NCI-H2171 treated with DMSO at 0.1 percent for 48 hours (cell line): ENCODE measurements at places on chromosomes 2 and 18.

- DNase-seq, result no peak
Observed at GRCh38 chr2:175175896-175176295, 5.6 kb downstream of the ATP5MC3 start.

- DNase-seq, result peak; percentile 59
Observed at GRCh38 chr18:25896178-25896780, 194.1 kb downstream of the SS18 start.

DNA sequence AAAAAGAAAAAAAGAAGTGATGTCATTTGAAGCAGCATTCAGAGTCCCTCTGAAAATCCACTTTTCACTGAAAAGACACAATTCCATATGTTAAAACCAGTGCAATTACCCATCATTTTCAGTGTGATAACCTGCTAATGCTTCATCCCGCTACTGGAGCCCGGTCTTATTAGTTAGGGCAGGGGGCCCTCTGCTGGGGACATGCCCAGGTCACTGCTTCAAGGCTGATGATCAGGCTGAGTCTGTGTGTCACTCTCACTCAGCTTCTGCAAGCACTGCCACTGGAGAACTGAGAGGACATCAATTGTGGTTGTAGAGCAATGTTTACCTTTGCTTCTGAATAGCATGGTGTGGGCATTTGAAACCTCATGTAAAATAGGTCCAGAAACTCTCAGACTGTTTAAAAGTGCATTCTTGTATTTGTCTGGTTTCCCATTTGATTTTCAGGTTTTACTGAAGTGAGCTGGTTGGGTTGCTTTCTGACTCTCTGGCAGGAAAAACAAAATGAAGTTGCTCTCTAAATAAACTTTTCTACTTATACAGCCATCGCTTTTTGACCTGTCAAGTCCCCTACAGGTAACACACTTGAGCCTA, 49.2 kb upstream of the NXPH2 start:
- DNase-seq, result peak; percentile 66

DNA sequence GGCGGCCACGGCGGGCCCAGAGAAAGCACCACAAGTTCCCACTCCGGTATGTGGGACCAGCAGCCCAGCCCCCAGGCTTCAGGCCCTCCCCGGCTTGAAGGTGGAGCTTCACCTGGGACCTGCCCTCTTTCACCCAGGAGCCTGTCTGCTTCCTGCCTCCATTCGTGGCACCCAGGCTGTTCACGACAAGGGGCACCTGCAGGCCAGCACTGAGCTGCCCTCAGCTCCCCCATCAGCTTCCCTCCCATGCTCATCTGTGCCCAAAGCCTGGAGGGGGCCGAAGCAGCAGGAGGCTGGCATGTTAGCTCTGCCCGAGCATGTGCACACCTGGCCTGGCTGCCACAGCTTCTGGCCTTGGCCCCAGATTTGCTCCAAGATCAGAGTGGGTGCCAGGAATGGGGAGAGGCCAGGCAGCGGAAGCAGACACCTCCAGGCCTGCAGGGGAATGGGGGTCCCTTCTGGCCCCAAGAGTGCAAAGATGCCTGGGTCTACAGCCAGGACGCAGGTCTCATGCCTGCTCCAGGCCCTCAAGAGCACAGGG, 312.4 kb upstream of the SYT4 start:
- DNase-seq, result no peak

GRCh38 chr2:69097891-69098655, 85.1 kb downstream of the ANTXR1 start:
- DNase-seq, result no peak

DNA sequence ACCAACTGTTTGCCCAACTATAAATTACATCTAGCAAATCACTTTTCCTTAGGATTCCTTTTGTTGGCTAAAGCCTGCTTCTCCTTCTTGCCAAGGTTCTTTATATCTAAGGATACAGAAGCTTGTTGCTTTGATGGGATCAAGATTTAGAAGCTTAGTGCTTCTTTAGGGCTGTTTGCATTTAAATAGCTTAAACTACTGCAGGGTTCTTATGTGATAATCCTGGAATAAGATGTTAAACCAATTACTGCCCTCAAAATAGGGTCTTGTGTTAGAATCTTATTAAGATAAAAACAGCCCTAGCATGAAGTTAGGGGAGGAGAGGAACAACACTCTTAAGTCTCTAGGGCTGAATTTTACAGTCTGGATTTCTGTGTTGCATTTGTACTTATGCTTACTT, 64.2 kb downstream of the KIF5C start:
- DNase-seq, result no peak

GRCh38 chr2:238881353-238882081, 33.6 kb downstream of the TWIST2 start:
- DNase-seq, result no peak

DNA sequence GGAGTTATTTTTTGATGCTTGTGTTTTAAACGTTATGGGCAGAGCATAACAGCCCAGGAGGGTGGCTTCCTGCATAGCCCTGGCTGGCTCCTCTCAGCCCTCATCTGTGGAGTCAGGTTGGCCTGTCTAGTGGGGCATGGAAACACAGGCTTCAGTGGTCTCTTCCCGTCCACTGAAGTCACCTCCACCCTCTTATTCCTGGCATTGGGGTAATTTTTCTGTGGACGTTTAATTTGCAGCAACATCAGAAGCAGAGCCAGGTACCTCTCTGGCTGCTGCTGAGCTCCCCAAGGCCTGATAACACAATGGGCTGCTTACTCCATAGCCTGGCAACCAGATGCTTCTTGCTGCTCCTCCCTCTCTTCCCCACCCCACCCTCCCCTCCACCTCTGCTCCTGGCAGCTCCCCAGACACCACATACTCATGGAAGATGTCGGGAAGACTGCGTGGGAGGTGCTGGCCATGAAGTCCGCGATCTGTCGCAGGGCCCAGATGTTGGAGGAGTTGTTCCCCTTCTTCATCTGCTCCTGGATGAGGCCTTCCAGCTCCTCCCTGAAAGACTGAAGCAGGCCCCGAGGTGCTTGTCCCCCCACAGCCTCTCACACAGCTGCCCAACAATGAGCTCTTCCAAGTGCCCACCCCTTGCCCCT, 64.0 kb downstream of the ADD2 start:
- peak; percentile 27 for DNase-seq

- no peak for DNase-seq
Observed at GRCh38 chr2:170744248-170745002, 25.8 kb upstream of the ERICH2 start.

GRCh38 chr2:224331698-224332097, 70.2 kb downstream of the FAM124B start:
- no peak for DNase-seq

- DNase-seq, result no peak
Observed at GRCh38 chr2:82790206-82791021, 1668.7 kb downstream of the SUCLG1 start.

DNA sequence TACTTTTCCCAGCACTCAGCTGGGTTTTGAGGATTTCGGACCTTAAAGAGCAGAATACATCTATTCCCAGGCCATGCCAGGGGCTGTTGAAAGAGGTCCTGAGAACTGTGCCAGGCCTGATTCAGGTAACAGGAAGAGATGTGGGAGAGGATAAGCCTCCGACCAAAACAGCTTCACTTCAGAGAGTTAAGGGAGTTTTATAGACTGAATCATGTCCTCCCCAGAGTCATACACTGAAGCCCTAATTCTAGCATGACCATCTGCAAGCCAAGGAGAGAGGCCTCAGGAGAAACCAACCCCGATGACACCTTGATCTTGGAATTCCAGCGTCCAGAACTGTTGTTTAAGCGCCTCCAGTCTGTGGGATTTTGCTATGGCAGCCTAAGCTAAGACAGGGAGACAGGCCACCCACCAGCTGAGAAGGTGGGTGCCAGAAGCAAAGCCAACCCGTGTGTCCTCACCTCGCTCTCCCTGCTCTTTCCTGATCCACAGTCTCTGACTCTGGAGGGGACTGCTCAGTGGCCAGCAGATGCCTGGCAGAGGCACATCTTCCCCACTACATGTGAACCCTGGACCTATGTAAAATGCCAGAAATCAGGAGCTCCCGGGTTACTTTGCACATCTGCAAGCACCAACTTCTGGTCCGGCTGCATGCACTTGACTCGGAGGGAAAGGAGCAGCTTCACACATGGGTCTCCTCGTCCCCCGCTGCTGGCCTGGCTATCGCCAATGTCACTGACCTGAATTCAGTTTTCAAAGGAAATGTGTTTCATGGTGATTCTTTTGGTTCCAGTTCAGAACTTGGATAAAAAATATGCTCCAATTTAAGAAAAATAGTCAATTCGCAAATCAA, 116.8 kb upstream of the EPC2 start:
- no peak for DNase-seq

- DNase-seq, result no peak
Observed at GRCh38 chr2:88188748-88189147, 18.6 kb downstream of the THNSL2 start.

GRCh38 chr2:187547353-187547979, 6.8 kb downstream of the TFPI start:
- DNase-seq, result no peak

DNA sequence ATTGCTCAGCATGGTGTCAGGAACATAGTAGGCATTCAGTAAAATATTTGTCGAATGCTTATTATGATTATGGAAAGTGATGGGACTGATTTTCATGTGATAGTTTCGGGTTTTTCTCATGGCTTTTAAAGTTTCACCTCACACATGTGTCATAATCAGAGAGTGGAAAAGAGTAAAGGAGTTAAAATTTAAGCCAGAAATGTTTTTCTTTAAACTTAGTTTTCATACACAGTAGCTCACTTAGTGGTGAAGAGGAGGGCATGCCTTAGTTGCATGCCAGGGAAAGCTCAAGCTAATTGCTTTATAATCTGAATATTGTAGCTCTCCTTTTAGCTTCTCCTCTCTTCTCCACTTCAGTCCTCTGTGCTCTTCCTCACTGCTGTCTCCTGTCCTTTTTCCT, 38.0 kb downstream of the EHBP1 start:
- DNase-seq, result no peak

DNA sequence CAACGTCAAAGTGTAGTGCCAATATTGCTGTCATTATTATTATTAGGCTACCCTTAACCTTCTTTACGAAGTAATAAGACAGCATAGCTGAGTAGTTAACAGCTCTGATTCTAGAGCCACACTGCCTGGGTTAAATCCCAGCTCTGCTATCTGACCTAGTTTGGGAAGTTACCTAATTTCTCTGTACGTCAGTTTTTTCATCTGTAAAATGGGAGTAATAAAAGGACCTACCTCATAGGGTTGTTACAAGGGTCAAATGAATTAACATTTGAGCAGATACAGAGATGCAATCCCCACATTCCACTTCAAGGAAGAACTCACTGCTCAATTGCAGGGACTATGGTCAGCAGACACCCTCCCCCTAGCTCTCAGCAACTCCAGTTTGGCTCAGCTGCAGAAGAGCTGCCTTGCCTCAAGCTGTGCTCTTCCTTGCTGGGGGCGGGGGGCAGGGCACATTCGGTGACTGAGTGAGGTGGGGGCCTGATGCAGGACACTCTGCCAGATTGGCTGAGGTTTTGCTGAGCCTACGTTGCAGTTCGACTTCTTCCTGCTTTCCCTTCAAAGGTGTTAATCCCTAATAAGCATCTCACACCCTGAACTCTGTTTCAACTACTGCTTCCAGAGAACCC, 11.0 kb upstream of the LGALSL start:
- no peak for DNase-seq

DNA sequence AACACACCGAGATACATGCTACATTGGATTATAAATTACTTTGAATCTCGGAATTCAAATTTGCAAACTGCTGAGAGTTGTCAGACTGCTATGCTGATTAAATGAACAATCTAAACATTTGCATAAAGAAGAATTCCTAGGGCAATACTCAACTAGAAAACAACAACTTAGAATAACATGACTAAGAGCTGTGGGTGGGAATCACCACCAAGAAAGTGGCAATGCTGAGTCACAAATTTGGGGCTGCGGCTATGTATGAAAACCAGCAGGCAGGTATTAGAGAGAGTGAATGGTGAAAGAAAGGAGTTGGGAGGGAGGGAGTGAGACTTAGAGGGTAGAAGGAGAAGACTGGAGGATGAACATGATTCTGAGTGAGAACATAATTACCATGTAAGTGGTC, 559.5 kb downstream of the PIK3C3 start:
- no peak for DNase-seq

DNA sequence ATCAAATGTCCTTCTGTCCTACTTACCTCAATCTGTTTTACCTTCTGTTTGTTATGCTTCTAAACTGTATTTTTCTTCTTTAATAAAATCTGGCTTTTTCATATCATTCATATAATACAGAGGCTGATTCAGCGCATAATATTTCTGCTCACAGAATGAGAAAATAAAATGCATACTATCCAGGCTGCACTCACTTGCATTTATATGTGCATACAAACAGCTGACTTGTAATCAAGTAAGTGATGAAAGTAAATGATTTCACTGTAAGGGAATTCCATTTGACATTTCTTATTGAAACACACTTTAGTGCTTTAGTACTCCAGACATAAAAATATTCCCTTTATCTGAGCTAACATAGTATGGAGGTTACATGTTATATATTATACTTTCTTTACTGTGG, 75.3 kb upstream of the PROKR1 start:
- no peak for DNase-seq

DNA sequence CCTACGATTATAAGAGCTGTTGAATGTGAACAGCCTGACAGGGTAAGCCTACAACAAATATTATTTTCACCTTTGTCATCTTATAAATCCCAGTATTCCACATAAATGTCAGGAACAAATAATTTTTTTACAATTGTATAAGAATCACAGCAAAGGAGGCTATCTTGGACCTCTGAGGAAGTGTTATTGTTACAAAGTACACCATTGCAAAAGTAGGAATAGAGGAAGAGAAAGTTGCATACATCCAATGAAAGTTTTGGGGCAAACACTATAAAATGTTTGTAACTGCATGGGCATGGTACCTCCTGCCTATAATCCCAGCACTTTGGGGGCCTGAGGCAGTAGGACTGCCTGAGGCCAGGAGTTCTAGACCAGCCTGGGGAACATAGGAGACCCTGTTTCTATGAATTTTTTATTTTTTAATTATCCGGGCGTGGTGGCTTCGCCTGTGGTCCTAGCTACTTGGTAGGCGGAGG, 715 bp upstream of the MEMO1 start:
- DNase-seq, result no peak

GRCh38 chr2:102986826-102987490, 225.1 kb downstream of the TMEM182 start:
- DNase-seq, result peak; percentile 18

GRCh38 chr2:222739939-222740338, 68.5 kb downstream of the MOGAT1 start:
- no peak for DNase-seq
